ENCODE measurements at places on chromosomes 5 and 9.

- no peak for DNase-seq
These were observed 444 bp upstream of the ZNF354A start for GRCh38 chr5:178730940-178731265.

DNA sequence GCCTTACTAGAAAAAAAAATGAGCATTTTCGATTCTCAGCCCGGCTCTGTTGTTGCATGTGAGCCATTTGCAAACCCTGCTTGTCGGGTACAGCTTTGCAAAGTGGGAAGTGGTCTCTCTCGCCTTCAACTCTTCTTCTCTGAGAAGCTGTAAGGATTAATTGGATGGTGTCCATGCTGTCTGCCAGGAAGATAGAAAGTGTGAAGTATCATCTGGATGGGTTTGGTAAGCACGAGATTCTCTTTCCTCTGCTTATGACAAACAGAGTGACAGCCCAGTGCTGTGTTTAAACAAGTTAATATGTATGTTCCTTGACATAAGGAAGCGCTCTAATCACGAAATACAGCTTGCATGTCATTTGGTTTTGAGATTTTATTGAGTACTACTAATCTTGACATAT, 109.1 kb upstream of the SPATA31D4 start:
- DNase-seq, result no peak

DNA sequence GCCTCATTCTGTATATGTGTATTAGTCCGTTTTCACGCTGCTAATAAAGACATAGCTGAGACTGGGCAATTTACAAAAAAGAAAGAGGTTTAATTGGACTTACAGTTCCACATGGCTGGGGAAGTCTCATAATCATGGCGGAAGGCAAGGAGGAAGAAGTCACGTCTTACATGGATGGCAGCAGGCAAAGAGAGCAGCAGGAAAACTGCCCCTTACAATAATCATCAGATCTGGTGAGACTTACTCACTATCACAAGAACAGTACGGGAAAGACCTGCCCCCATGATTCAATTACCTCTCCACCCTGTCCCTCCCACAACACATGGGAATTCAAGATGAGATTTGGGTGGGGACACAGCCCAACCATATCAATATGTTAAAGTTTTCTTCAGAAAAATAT, 49.8 kb upstream of the GPBP1 start:
- no peak for DNase-seq

DNA sequence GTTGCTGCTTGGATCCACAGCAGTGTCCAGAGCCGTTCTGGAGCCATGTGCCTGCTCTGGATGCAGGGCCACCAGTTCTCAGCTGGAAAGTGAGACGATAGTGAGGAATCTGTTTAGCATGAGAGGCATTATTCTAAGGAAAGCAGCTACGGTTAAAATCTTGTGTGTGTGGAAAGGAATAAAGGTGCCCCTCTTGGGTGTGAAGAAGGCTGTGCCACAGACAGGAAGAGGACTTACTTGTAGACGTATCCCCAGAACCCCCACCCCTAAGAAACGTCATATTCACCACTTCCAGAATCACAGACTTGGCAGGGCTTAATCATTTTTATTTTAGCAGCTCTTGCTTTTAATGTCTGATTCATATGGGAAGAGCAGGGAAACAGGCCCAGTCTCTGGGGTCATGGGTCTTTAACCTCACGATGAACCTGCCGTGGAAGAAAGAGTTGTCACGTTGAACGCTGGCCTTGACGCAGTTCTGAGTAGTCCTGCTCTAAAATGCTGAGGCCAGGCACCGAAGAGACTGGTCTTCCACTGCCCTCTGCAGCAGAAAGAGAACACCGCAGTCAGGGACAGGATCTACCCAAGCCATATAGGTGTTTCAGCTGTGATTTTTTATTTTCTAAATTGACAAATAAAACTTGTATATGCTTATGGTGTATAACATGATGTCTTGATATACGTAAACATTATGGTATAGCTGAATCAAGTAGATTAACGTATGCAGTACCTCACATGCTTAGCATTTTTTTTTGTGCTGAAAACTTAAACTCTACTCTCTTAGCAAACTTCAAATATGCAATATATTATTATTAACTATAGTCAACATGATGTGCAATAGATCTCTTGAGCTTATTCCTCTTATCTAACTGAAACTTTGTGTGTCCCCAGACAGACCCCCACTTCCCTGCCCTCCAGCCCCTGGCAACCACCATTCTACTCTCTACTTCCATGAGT, 38.8 kb downstream of the CARTPT start:
- DNase-seq, result peak; percentile 5

- DNase-seq, result no peak
These were observed 183.0 kb upstream of the CDH9 start for GRCh38 chr5:27221410-27221809.

Measured in activated CD8-positive, alpha-beta memory T cell treated with anti-CD3 and anti-CD28 coated beads for 4 hours (primary cell).